Colonic mucosa (tissue), 4 donors: ENCODE measurements at places on chromosomes 7 and 10. TPM values are rescaled to one million over a fixed set of nuclear protein-coding genes. Genes with fewer than 3 reads are reported as not detected.
A peak's percentile ranks its signal among the peaks of the same experiment; 100 is the strongest.

FFAR4 gene
- 48.2 TPM for total RNA-seq

DNA sequence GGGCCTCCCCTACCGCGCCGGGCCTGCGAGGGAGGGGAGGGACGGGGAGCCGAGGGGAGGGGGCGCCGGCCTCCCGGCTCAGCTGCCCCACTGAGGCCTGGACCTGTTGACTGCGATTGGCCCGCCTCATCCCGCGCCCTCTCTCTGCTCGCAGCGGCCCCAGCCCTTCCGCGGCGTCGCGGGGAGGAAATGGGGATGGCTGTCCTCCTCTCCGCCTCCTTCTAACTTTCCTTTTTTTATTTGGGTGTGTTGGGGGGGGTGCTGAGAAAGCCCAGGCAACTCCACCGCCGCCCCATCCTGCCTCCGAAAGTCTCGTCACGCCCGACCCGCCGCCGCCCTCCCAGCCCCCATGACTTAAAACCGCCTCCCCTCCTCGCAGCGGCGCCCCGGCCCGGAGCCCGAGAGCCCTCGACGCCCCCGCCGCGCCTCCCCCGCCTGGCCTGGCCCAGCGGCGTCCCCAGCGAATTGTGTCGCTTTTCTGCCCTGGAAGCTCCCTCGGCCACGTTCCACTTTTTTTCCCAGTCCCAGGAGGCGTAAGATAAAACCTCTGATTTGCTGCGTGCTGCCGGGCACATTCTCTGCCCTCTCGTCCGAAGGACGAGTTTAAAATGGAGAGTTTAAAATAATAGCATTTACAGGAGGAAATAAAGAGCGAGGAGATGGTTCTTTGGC lies 842 bp upstream of the SKIDA1 start:
- peak overlapping the region; percentile 62 for H3K4me3 ChIP-seq
- no peaks in the 10 kb centered on the region for H3K4me1 ChIP-seq
- DNase-seq = peak; percentile 71
- no peaks in the 10 kb centered on the region for H3K36me3 ChIP-seq
- peak overlapping the region; percentile 88 for H3K27ac ChIP-seq

GRCh38 chr10:7194571-7194970 lies 216.3 kb downstream of the SFMBT2 start:
- H3K4me3 ChIP-seq = no peak overlapping the region
- no peaks in the 10 kb centered on the region for H3K27me3 ChIP-seq
- no peaks in the 10 kb centered on the region for H3K36me3 ChIP-seq
- no peak for DNase-seq
- no peaks in the 10 kb centered on the region for H3K4me1 ChIP-seq
- H3K27ac ChIP-seq = no peak overlapping the region

GRCh38 chr7:84693483-84693882 lies 493.4 kb downstream of the SEMA3D start:
- DNase-seq = no peak
- no peaks in the 10 kb centered on the region for H3K36me3 ChIP-seq
- no peak overlapping the region for H3K27ac ChIP-seq
- H3K4me3 ChIP-seq = no peak overlapping the region
- H3K4me1 ChIP-seq = no peaks in the 10 kb centered on the region
- no peaks in the 10 kb centered on the region for H3K27me3 ChIP-seq

RARRES2 gene
- 86.7 TPM for total RNA-seq

PLA2G12B gene
- 13.8 TPM for total RNA-seq

GRCh38 chr10:78129211-78129610 lies 95.5 kb downstream of the RPS24 start:
- no peak overlapping the region for H3K27ac ChIP-seq
- H3K4me1 ChIP-seq = no peaks in the 10 kb centered on the region
- DNase-seq = no peak
- H3K27me3 ChIP-seq = no peaks in the 10 kb centered on the region
- H3K36me3 ChIP-seq = no peaks in the 10 kb centered on the region

DNA sequence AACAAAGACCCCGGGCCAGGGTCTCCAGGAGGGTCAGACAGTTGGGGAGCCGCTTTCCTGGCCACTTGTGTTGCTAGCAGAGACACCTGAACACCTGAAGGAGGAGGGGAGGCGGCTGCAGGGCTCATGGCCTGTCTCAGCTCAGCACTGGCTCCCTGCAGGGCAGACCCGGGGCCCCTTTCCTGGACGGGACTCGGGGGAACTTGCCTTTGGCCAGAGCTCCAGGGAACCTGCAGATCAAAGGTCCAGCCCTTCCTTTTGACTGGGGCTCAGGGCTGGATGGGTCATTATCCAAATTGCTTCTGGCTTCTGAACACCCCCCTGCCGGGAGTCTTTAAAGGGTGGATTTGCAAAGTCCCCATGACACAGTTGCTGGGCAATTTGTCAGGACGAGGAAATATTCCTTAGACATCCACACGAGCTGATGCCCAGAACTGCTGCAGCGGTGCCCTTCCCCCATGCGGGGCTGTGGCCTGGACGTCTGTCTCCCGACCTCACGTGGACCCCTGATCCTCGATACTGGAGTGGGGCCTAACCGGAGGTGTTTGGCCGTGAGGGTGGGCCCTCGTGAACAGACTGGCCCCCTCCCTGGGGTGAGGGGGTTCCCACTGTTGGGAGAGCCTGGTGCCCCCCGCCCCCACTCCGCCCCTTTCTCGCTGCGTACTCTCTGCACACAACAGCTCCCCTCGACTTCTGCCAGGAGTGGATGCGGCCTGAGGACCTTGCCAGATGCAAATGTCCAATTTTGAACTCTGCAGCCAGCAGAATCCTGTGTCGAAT lies 194.3 kb downstream of the ELFN1 start:
- no peaks in the 10 kb centered on the region for H3K36me3 ChIP-seq
- H3K4me1 ChIP-seq = no peaks in the 10 kb centered on the region
- no peak overlapping the region for H3K27ac ChIP-seq
- H3K27me3 ChIP-seq = no peaks in the 10 kb centered on the region
- no peak overlapping the region for H3K4me3 ChIP-seq
- no peak for DNase-seq

GBX1 gene
- not detected for total RNA-seq

DNA sequence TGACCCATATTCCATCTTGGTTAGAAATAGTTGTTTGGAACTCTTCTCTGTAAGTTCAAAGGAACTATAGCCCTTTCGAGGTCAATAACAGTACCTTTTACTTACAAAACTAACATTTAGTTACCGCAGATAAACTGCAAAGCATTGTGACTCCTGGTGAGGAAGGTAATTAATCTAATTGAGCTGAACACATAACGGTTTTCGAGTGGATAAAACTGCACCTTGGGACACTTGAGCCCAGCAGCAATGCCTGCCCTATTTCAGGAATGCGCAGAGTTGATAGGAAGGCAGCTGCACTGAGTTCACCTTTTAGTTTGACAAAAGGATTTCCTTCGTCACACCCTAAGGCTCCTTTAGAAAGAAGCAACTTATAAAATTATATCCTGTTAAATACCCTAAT lies 75.4 kb downstream of the JAZF1 start:
- no peaks in the 10 kb centered on the region for H3K4me1 ChIP-seq
- no peaks in the 10 kb centered on the region for H3K27me3 ChIP-seq
- no peak for DNase-seq

IL6 gene
- not detected for total RNA-seq

DMBT1 gene
- total RNA-seq = 33.6 TPM

- DNase-seq = no peak
- H3K36me3 ChIP-seq = no peaks in the 10 kb centered on the region
- no peaks in the 10 kb centered on the region for H3K27me3 ChIP-seq
- H3K27ac ChIP-seq = no peak overlapping the region
- no peaks in the 10 kb centered on the region for H3K4me1 ChIP-seq
These were observed 10.1 kb upstream of the CUZD1 start for GRCh38 chr10:122855745-122856144.

DNA sequence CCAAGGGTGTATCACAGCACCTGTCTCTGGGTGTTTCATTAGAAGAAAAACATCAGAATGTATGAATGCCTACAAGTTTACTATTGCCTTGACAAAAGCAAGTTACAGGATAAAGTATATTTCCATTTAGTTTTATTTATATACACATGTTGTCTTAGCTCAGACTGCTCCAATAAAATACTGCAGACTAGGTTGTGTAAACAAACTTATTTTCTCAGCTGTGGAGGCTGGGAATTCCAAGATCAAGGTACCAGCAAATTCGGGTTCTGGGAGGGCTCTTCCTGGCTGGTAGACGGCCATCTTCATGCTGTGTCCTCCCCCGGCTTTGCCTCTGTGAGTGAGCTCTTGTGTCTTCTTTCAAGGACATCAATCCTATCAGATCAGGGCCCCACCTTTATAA lies 77.1 kb upstream of the UNC5B start:
- H3K36me3 ChIP-seq = no peaks in the 10 kb centered on the region
- no peaks in the 10 kb centered on the region for H3K27me3 ChIP-seq
- no peak overlapping the region for H3K4me3 ChIP-seq
- no peak overlapping the region for H3K27ac ChIP-seq

GRCh38 chr10:77080361-77081027 lies 557.1 kb downstream of the KCNMA1 start:
- no peaks in the 10 kb centered on the region for H3K4me1 ChIP-seq
- DNase-seq = no peak
- H3K4me3 ChIP-seq = no peak overlapping the region
- no peaks in the 10 kb centered on the region for H3K27me3 ChIP-seq
- no peaks in the 10 kb centered on the region for H3K36me3 ChIP-seq
- H3K27ac ChIP-seq = no peak overlapping the region

GRCh38 chr10:95430231-95430951 lies 130.8 kb downstream of the SORBS1 start:
- no peaks in the 10 kb centered on the region for H3K36me3 ChIP-seq
- no peaks in the 10 kb centered on the region for H3K4me1 ChIP-seq
- H3K27ac ChIP-seq = no peak overlapping the region
- peak; percentile 54 for DNase-seq

ACHE gene
- 11.7 TPM for total RNA-seq

DNA sequence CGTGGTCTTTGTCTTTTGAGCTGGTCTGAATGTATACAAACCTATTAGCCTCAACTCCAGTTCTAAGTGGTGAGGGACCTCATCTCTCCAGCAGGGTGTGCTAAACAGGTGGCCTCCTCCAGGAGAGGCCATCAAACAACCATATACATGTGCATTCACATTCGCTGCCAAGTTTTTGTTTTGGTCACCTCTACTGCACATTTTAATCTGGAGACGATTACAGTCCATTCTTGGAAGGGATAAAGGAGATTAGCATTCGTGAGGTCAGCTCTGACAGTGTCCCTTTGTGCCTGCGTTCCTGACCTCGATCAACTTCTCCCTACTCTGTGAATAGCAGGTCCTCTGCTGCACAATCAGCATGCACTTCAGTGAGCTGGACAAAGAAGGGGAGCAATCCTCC lies 60.8 kb downstream of the RHOBTB1 start:
- no peaks in the 10 kb centered on the region for H3K36me3 ChIP-seq
- peak; percentile 26 for DNase-seq
- H3K27ac ChIP-seq = no peak overlapping the region
- no peaks in the 10 kb centered on the region for H3K4me1 ChIP-seq
- no peaks in the 10 kb centered on the region for H3K27me3 ChIP-seq

KCND2 gene
- total RNA-seq = 0.08 TPM

- no peaks in the 10 kb centered on the region for H3K4me1 ChIP-seq
- no peaks in the 10 kb centered on the region for H3K36me3 ChIP-seq
- no peak overlapping the region for H3K4me3 ChIP-seq
These were observed 79.3 kb upstream of the MEOX2 start for GRCh38 chr7:15765753-15766152.

RBP3 gene
- total RNA-seq = not detected
